ENCODE measurements at places on chromosomes 11 and 22. TPM values are rescaled to one million over a fixed set of nuclear protein-coding genes. Genes with fewer than 3 reads are reported as not detected.

KRTAP5-8 gene
- not detected for total RNA-seq

GALR3 gene
- total RNA-seq = not detected

CRYBB3 gene
- 0.67 TPM for total RNA-seq

KREMEN1 gene
- total RNA-seq = 2.2 TPM

IFITM5 gene
- total RNA-seq = not detected

PRDX5 gene
- total RNA-seq = 492 TPM

SLC22A8 gene
- total RNA-seq = not detected

MMP20 gene
- not detected for total RNA-seq

DDTL gene
- total RNA-seq = not detected

FAM111B gene
- total RNA-seq = 23.6 TPM

GGTLC3 gene
- not detected for total RNA-seq

CLTCL1 gene
- 11.9 TPM for total RNA-seq

OR52I2 gene
- total RNA-seq = not detected

C11orf91 gene
- 1.3 TPM for total RNA-seq

MDK gene
- 252 TPM for total RNA-seq

APOA5 gene
- total RNA-seq = 0.39 TPM

FJX1 gene
- 31.1 TPM for total RNA-seq

NCR3LG1 gene
- 8.6 TPM for total RNA-seq

PPME1 gene
- total RNA-seq = 99.4 TPM

LDLRAD3 gene
- 28.1 TPM for total RNA-seq

ARRB1 gene
- 219 TPM for total RNA-seq

HBE1 gene
- total RNA-seq = 3.2 TPM

TSSK2 gene
- total RNA-seq = not detected

XKR3 gene
- total RNA-seq = not detected

ARHGEF17 gene
- total RNA-seq = 43.2 TPM

ACTN3 gene
- total RNA-seq = 0.13 TPM

ASRGL1 gene
- 43.2 TPM for total RNA-seq

SART1 gene
- 76.4 TPM for total RNA-seq

TRIM48 gene
- total RNA-seq = not detected

TRIM64 gene
- total RNA-seq = not detected

RDX gene
- total RNA-seq = 200 TPM

SNX19 gene
- total RNA-seq = 79.3 TPM

CHKA gene
- total RNA-seq = 136 TPM

OR2AT4 gene
- total RNA-seq = not detected

MADD gene
- 51.1 TPM for total RNA-seq

PGA5 gene
- not detected for total RNA-seq

OR51A7 gene
- total RNA-seq = not detected

APOL6 gene
- 16.4 TPM for total RNA-seq

KIRREL3 gene
- 0.36 TPM for total RNA-seq

LIPT2 gene
- total RNA-seq = 6.2 TPM

TYR gene
- total RNA-seq = not detected

TPCN2 gene
- 20.6 TPM for total RNA-seq

CCND1 gene
- 259 TPM for total RNA-seq

KCNQ1 gene
- 1.0 TPM for total RNA-seq

EMID1 gene
- 1.1 TPM for total RNA-seq

KRTAP5-1 gene
- not detected for total RNA-seq

MS4A3 gene
- 0.13 TPM for total RNA-seq

PDE2A gene
- total RNA-seq = 0.74 TPM
